Stimulated activated CD4-positive, alpha-beta T cell treated with anti-CD3 and anti-CD28 coated beads, Interleukin-1b, Interleukin-23, amount 100 ng/mL, for 1 hour (primary cell): ENCODE measurements at places on chromosomes 11 and 22.
A peak's percentile ranks its signal among the peaks of the same experiment; 100 is the strongest.

GRCh38 chr11:126137136-126137535 is 74.3 kb downstream of the RPUSD4 start:
- DNase-seq: no peak

DNA sequence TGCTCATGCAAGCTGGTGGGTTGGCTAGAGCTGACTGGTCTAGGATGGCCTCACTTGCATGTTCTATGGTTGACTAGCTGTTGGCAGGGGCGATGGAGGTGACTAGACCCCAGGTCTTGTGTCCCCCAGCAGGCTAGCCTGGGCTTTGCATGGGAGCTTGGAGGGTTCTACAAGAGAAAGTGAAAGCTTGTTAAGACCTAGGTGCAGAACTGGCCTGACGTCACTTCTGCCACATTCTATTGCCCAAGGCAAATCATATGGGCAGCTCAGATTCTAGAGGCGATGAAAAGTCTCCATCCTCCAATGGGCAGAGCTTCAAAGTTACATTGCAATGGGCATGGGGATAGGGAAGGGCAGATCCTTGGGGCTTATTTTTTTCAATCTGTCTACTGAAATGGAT is 170.9 kb downstream of the MIAT start:
- DNase-seq: no peak

- no peak for DNase-seq
These were observed 266.0 kb upstream of the SYN3 start for GRCh38 chr22:33324228-33324627.

DNA sequence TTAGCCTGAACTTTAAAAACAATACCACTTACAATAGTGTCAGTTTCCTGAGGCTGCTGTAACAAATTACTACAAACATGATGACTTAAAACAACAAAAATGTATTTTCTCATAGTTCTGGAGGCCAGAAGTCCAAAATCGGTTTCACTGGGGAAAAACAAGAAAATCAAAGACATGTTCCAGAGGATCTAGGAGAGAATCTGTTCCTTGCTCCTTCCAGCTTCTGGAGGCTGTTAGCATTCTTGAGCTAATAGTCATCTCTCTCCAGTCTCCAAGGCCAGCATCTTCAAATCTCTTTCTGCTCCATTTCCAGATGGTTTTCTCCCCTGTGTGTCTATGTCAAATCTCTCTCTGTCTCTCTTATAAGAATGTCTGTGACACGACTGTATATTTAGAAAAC is 67.6 kb upstream of the TEAD1 start:
- DNase-seq: no peak

GRCh38 chr11:17979770-17980371 is 33.0 kb downstream of the SERGEF start:
- DNase-seq: no peak

DNA sequence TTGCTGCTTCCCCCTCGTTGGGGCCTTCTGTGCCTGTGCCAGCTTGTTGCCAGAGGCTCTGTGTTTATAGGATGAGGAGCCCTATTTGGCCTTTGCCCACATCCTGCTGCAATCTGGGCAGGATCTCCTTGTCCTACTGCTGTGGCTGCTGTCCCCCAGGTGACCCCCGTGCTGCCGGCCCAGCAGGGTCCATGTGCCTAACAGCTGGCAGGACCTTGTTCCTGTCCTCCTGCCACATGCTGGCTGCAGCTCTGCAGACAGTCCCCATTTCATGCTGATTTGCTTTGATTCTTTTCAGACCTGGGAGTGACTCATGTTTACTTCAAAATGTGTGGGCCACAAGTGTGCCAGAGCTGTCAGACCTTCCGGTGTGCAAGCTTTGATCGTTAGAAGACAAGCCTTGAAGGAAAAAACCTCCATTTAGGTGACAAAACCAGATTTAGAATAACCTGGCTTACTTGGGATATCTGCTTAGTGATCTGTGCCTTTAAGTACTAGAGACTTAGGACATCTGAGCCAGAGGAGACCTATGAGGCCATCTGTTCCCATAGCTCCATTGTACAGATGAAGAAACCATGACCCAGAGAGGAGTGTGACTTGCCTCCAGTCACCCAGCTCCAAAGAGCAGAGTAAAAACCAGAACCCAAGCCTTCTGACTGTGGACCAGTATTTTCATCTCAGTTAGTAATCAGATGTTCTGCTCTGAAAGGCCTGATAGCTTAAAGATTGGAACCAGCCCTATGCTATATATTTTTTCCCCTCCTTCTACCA is 11.1 kb downstream of the NAV2 start:
- no peak for DNase-seq

GRCh38 chr22:30270832-30271231 is 4.2 kb upstream of the OSM start:
- DNase-seq: no peak

- no peak for DNase-seq
These were observed 16.6 kb upstream of the MS4A6E start for GRCh38 chr11:60310407-60310998.

DNA sequence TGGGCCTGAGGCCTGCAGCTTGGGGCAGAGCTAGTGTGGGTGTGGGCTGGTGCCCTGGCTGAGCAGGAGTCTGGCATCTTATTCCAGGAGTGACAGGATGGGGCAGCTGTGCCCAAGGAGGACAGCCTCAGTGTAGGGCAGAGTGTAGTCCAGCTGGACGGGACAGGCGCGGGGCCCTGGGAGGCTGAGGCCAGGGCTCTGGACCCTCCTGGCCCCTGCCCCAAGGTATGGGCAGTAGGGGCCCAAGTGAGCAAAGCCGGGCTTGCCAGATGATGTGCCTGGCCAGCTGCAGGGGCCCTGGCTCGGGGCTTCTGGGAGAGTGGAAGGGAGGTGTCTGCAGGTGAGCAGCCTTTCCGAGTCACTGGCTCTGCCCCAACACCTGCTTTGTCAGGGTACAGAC is 1190.9 kb downstream of the BRD1 start:
- no peak for DNase-seq

DNA sequence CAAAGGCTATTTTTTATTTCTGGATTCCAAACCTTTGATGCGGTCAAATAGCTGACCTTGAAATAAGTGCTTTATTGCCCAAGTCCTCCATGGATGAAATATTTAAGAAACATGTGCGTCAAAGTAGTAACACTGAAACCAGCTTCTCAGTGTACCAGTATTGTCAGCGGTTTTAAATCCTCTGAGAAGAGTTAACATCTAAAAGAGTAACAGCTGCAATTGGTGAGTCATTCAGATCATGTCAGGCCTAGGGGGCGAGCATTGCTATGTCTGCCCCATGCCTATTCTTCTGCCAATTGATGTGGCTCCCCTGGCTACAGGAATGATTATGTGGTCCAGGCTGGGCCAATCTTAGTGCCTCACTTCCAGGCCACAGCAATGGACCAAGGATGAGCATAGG is 263.3 kb upstream of the SORL1-AS1 start:
- no peak for DNase-seq

DNA sequence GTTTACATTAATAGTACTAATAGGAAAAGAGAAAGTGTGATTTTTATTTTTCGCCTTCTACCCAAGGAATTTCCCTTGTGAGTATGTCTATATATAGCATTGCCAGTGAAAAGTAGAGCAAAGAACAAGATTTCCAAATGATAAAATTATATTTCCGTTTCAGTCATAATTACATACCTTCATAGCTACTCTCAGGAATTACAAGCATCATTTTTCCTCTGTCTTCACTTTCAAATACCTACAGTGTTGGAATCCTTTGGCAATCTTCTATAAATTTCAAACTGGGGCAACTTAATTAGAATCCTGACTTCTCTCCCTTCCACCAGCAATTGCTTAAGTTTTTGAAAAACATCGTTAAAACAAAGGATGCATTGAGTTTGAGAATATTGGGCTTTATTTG is 35.5 kb upstream of the SPON1 start:
- DNase-seq: no peak

GRCh38 chr22:47343611-47344010 is 581.2 kb downstream of the TBC1D22A start:
- no peak for DNase-seq

DNA sequence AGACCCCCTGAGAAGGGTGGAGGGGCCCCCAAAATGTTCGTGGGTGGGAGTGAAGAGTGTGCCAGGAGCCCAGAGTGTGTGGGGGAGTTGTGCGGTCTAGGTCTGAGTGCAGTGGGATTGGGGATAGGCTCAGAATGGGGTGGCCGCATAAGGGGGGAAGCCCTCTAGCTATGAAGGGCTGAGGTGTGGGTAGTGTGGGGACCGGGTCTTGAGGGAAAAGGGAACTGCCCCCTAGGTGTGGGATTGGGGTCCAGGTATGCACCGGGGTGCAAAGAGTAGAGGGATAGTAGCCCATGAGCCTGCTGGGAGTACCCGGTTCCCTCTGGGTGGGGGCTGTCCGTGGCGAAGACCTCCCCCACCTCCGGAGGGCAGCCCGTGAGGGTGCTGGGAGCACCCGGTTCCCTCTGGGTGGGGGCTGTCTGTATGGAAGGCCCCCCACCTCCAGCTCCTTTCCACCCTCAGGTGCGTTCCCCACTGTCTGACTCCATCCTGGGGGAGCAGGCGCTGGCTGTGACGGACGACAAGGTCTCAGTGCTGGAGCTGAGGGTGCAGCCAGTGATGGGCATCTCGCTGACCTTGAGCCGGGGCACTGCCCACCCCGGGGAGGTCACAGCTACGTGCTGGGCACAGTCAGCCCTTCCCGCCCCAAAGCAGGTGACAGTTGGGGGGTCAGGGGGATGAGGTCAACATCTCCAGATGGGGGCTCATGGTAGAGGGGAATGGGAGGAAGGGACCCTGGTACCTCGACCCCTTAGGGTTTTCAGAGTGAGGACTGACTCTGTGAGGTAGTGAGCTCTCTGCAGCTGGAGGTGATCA is 10.7 kb downstream of the TMEM132A start:
- DNase-seq: no peak

DNA sequence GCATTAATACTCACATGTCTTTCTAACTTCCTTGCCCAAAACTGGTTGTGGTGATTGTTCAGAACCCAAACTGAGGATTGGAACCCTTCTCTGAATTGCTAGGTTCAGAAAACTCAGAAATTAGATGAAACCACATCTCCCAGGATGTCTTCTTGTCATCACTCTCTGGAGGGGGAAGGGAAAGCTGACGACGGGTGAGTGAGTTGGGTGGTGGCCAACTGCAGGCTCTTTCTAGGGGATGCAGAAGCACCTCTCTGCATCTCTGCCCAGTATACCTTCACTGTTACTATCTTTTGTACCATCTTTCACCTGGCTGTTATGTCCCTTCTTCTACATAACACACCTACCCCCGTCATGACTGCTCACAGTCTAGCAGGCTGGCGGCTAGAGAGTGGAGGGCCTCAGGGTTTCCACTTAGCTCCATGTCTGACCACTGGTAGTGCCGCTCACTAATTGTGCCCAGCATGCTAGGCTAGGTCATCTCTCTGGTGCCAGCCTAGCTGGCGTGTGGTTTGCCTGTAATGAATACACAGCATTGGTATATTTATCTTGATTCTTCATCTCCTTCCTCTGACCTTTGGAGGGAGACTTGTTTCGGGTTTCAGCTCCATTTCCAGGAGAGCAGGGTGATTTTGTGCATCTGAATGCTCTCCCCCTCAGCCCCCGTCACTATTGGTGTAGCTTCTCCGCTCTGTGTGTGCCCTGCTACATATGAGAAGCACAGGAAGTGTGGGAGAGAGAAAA is 7.3 kb downstream of the GRAMD1B start:
- no peak for DNase-seq

DNA sequence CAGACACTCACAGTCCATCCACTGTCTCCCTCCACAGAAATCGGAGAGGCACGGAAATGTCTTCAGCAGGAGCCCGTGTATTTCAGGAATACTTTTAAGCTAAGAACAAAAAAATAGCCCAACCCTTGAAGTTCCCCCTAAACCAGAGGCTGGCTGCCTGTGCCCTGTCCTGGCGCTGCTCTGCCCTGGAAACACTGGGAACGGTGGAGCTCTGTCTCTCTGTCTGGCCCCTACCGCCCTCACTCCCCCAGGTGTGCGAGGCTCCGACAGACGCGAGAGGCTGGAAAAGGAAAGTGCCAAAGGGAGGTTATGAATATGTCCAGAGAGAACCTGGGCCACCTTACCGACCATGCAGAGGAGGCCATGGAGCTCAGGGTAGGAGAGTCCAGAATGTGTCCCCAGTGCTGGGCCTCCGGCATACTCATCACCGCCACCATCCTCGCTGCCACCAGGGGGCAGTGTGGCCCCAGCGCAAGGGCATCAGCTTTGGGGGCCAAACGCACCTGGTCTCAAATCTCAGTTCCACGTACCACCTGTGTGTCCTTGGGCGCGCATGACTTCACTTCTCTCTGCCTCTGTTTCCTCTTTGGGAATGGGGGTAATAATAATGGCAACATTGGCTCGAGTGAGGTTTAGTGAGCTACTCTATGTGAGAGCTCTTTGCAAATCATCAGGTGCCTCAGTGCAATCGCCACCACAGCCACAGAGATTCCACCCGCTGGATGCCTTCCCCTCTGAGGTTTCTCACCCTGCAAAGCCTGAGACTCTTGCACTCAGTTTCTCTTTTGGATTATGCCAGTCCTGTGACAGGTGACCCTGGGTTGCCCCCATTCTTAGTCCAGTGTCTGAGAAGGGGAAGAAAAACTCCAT is 10.4 kb upstream of the SLCO2B1 start:
- peak; percentile 70 for DNase-seq

- DNase-seq: no peak
These were observed 24.1 kb downstream of the ZNRF3 start for GRCh38 chr22:28907311-28908008.

GRCh38 chr11:64809781-64810241 is 540 bp downstream of the MEN1 start:
- no peak for DNase-seq

DNA sequence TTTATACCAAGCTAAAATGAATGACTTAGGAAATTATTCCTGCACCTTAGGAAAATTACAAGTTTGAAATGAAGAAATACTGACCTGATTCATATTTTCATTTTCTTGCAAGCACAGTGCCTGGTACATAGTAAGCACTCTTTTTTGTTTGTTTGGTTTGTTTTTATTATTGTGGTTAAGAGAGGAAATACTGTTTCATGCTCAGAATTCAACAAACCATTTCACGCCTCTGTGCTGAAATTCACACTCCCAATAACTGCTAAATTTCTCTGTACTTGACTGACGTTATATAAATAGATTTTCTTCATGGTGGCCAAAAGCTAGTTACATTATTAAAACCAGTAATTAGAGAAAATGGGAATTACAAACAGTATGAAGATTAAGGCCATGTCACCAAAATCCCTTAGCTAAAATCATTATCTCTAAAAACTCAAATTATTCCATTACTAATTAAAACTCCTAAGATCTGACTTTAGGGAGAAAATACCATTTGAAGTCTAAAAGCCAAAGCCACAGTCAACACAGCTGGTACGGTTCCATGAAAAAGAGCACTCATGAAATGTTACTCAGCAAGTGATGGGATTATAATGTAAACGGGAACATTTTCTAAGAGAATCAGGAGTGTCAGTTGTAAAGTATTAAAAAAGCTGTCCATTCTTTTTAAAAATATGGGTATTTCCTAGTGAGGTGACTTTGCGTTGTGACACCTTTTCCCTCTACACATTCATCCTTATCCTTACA is 77.8 kb upstream of the DDI1 start:
- no peak for DNase-seq

DNA sequence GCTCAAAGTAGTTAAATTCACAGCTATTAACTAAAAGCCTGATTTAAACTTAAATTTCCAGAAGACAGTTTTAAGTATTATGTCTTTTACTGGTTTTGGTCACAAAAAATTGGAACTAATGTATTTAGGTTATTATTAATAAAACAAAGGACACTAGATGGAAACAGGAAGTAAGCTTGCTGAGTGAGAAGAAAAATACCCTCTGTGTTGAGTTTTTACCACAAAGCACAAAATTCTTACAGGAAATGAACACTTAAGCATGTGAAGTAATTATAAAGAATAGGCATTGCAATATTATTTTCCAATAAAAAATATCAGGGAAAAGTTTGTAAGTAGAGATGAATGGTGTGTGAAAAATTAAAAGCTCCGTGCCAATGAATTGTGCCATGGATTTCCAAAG is 46.3 kb downstream of the PIK3C2A start:
- no peak for DNase-seq
